ENCODE measurements at places on chromosomes 7 and 10.

GRCh38 chr7:148982654-148983199, 45.6 kb downstream of the PDIA4 start:
- no peak for DNase-seq

GRCh38 chr7:28078036-28078901, 102.3 kb downstream of the JAZF1 start:
- DNase-seq = no peak

DNA sequence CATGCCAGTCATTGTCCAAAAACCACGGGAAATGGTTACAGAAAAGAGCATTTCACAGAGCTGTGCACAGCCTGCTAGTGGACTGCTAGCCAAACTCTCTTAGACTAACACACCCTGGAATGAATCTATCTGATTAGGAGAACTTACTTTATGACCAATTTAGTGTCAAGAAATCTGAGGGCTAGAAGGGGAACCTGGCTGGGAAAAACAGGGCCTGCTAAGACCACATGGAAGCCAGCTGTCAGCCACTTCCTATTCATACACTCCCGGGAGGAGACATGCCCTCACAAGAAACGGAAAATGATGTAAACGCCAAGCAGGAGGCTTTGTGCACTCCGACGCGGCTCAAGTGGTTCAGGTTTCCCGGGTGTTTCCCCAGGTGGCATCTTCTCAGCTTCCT, 54.8 kb downstream of the MPP7 start:
- no peak for DNase-seq

- no peak for DNase-seq
Observed at GRCh38 chr7:96701258-96701657, 8.4 kb downstream of the SEM1 start.

GRCh38 chr10:119768455-119769094, 42.7 kb downstream of the INPP5F start:
- no peak for DNase-seq

DNA sequence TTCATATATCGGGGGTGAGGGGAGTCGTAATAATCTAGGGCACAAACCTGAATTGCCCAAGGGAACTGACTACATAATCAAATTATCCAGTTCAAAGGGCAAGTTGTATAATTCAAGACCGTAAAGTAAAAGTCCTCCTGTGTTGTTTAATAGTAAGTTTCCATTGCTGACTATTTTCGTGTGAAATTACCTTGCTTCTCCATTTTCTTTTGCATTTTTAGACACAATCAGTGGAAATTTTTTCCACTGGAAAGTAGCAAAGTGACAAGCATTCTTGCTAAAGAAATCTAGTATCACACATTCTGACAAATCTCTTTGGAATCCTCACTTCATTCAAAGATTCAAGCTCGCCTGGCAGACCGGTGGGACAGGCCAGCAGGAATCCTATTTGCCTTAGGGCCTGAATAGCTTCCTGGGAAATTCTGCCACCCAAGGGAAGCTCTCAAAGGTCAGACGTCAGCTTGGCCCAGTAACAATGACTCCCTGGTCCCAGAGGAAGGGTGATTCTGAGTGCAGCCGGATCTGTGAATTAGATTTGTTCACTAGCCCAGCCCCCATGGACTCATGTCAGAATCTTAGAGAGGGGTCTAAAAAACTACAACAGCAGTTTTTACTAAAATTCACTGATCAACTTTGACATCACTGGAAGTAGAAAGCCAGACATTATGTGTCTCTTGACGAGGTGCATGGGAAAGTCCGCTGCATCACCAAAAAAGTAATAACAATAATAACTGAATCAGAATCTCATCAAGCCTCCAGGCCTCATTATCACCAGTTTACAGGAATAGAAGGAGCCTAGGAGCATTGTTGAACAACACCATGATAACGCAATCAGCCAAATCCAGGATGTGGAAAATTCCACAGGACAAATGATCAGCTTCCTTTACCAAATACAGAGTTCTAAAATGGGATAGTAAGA, 161.0 kb downstream of the SKIDA1 start:
- no peak for DNase-seq

DNA sequence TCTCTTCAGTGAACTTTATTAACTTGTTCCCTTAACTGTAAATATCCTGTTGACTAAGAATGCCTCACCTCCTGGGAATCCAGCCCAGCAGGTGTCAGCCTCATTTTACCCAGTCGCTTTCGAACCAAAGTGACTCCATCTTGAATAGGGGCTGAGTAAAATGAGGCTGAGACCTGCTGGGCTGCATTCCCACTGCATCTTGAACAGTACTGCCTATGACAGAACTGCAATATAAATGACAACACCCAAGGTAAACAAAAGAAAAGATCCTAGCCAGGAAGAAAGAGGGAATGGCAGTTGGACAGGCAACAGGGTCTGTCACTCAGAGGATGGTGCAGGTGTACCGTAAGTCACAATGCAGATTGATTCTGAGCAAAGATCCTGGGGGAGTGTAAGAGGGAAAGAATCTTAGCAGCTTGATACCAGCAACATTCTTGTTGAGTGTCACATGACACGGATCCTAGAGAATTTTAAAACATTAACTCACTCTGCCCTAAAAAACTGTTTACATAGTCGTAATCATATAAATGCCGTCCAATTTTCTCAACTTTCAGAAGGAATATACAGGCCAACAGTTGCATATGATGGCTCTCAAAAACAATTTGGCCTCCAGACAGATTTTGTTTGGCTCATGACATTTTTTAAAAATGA, 4.4 kb upstream of the FAM107B start:
- no peak for DNase-seq

- DNase-seq = no peak
Observed at GRCh38 chr10:60819271-60819670, 41.0 kb downstream of the CDK1 start.

DNA sequence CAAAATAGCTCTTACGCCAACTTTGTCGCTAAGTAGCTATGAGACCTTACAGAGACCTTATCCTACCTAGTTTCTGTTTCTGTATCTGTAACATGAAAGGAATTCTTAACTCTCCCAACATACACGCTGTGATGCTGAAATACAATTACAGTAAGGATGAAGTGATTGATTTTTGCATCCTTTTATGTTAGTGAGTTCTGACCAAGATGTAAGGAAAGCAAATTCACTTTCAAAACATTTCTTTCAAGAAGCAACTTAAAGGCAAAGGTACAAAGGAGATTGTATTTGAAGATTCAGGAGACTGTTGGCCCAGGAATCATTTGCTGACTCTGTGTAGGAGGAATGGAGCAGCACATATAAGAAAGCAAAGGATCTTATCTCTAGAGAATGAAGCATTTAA, 7.1 kb upstream of the ANK3 start:
- no peak for DNase-seq

- DNase-seq = no peak
Observed at GRCh38 chr7:2800931-2801688, 43.0 kb downstream of the GNA12 start.

DNA sequence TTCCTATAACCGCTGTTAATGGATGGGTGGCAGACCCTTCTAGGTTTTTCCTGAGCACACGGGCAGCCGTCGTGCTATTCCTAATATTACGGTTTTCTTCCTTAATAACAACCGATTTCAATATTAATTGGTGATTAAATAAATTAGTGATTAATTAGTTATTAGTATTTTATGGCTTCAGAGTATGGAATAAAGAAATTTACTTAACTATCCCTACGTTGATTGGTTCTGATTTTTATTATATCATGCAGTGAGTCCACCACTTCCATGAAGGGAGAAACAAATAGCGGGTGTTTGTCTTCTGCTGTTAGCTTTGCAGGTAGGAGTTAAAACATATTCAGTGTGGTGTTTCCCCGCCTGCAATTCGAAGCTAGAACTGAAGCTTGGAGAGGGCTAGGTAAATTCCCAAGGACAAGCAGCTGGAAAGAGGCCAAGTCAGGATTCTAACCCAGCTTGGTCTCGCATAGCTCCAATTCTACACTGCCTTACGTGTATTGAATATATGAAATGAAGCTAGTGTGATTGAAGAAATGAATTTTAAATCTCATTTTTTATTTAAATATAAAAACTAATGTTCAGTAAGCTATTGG, 928 bp upstream of the CSTF2T start:
- DNase-seq = no peak

- DNase-seq = no peak
Observed at GRCh38 chr10:5460468-5461202, 38.7 kb downstream of the CALML5 start.

- no peak for DNase-seq
Observed at GRCh38 chr10:29849126-29849833, 210.1 kb downstream of the JCAD start.

GRCh38 chr7:48298779-48299178, 127.5 kb downstream of the ABCA13 start:
- DNase-seq = no peak

GRCh38 chr7:32047075-32047474, 23.1 kb downstream of the PDE1C start:
- no peak for DNase-seq

DNA sequence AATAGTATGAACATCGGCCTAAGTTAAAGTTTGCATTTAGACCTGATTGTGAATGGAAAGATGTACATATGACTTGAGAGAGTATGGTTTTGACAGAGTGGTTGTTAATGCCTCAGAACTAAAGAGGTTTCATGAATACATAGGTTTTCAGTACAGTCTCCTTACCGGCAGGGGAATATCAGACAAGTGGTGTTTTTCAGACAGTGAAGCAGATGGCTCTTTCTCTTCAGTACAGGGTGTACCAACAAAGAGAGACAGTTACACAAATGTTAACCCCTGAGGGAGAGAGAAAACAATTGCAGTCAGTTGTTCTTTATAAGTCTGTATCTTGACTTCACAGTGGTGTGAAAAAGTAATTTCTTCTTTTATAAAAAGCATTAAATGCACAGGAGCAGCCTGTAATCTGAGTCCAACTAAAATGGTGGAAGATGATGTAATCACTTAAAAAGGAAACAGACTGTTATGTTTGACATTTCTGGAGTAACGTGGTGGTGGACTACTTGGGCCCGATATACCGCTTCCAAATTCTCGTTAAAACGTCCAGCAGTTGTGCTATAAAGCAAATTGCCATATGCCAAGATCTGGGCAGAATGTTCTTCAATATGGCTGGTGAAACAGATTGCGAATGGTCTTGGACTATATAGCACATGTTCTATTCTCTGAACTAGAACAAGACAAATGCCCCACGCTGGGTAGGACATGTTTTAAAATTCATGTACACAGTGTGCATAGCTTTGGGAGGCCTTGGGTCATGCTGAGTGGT, 69.2 kb downstream of the SDK1 start:
- no peak for DNase-seq

DNA sequence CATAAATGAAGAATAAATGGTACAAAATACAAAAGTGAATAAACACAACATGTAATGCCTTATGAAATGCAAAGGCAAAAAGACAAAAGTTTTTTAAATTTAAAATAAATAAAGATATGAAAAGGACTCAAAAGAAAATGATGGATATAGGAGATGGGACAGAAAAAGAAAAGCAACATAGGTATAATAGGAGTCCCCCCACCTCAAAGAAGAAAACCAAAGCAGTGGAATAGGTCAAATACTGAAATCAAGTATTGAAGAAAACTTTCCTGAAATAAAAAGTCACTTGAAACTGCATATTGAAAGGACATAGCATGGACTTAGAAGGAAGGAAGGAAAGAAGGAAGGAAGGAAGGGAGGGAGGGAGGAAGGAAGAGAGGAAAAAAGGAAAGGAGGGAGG, 110.0 kb upstream of the FAM204A start:
- DNase-seq = no peak

GRCh38 chr7:120852700-120853099, 5.2 kb downstream of the TSPAN12 start:
- no peak for DNase-seq

- no peak for DNase-seq
Observed at GRCh38 chr7:71937840-71938371, 474.2 kb downstream of the CALN1 start.

DNA sequence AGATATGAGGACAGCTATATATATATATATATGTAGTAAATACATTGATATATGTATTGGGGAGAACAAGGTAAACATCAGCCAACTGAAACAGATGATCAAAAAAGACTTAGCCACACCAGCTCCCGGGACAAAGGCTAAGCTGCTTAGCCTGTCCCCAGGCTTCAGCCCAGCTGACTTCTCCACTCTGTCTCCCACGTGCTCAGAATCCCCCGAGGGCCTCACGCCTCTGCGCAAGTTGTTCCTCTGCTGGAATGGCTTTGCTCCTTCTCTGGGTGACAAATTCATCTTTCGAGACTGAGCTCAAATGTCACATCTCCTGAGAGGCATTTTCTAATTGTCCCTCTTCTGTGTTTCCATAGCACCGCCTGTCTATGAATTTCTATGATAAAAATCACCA, 8.6 kb upstream of the INSIG1 start:
- no peak for DNase-seq

DNA sequence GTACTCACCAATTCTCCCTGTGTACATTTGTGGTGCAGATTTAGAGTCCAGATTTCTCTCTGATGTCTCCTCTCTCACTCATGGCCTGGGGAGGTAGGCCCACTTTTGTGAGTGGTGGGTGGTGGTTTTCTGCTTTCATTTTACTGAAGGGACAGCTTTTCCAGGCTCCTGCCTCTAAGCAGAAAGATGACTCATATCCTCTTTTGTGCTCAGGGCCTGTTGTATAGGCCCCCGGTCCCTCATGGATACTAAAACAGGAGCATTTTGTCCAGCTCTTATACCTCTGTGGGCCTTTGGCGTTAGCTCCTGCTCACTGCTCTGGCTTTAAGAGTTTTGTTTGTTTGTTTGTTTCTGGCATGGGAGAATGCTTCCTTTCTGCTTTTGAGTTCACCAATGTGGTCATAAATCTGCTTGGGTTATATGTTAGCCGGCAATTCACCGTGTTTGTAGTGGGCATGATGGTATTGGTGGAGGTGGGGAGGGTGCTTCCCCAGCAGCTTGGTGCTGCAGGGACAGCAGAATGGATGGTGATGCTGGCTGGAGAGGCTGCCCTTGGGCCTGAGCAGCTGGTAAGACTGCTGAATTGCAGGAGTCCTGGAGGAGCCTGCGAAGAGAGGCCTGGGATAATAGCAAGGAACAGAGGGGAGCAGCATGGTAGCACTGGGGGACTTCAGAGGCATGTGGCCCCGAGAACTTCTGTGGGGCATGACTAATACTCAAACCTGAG, 468.7 kb downstream of the RPS24 start:
- DNase-seq = no peak

DNA sequence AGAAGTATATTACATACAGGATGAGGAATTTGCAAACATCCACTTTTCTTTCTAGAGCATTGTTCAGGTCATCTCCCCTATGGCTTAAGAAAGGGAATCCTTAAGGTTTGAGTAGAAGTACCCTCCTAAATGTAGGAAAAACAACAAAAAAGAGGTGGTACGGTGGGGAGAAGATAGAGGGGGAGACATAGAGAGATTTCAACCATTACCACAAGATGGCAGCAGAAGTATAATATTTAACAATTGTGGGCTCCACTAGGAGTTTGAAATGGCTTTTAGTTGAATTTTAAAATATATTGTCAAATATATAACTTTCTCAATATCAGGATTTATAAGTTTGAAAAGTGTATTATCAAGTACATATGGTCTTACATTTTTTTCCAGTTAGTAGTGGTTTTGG, 72.7 kb upstream of the PRKG1 start:
- no peak for DNase-seq

GRCh38 chr10:99236627-99237309, 1.1 kb upstream of the HPSE2 start:
- no peak for DNase-seq

Data from activated CD8-positive, alpha-beta memory T cell treated with anti-CD3 and anti-CD28 coated beads for 4 hours (primary cell).